ENCODE measurements at places on chromosomes 3 and 15.

- no peak overlapping the region for H3K27ac ChIP-seq
- no peaks in the 10 kb centered on the region for H3K4me1 ChIP-seq
- no peak for DNase-seq
Measured at GRCh38 chr3:125238759-125239158, 26.2 kb upstream of the SLC12A8 start.

GRCh38 chr3:152470095-152470494 is 201.4 kb downstream of the MBNL1 start:
- no peaks in the 10 kb centered on the region for H3K4me1 ChIP-seq
- H3K4me3 ChIP-seq, result no peak overlapping the region
- no peaks in the 10 kb centered on the region for H3K27me3 ChIP-seq
- no peak for DNase-seq
- no peaks in the 10 kb centered on the region for H3K36me3 ChIP-seq
- H3K27ac ChIP-seq, result no peak overlapping the region

GRCh38 chr3:177146646-177147045 is 50.6 kb downstream of the TBL1XR1 start:
- no peaks in the 10 kb centered on the region for H3K27me3 ChIP-seq
- H3K4me1 ChIP-seq, result peaks cover 37% of the 10 kb centered on the region
- no peak overlapping the region for H3K4me3 ChIP-seq
- H3K27ac ChIP-seq, result no peak overlapping the region

- H3K27me3 ChIP-seq, result no peaks in the 10 kb centered on the region
- H3K4me1 ChIP-seq, result no peaks in the 10 kb centered on the region
- no peak overlapping the region for H3K27ac ChIP-seq
- H3K4me3 ChIP-seq, result no peak overlapping the region
- no peaks in the 10 kb centered on the region for H3K36me3 ChIP-seq
Measured at GRCh38 chr15:90307661-90308060, 42.2 kb downstream of the NGRN start.

DNA sequence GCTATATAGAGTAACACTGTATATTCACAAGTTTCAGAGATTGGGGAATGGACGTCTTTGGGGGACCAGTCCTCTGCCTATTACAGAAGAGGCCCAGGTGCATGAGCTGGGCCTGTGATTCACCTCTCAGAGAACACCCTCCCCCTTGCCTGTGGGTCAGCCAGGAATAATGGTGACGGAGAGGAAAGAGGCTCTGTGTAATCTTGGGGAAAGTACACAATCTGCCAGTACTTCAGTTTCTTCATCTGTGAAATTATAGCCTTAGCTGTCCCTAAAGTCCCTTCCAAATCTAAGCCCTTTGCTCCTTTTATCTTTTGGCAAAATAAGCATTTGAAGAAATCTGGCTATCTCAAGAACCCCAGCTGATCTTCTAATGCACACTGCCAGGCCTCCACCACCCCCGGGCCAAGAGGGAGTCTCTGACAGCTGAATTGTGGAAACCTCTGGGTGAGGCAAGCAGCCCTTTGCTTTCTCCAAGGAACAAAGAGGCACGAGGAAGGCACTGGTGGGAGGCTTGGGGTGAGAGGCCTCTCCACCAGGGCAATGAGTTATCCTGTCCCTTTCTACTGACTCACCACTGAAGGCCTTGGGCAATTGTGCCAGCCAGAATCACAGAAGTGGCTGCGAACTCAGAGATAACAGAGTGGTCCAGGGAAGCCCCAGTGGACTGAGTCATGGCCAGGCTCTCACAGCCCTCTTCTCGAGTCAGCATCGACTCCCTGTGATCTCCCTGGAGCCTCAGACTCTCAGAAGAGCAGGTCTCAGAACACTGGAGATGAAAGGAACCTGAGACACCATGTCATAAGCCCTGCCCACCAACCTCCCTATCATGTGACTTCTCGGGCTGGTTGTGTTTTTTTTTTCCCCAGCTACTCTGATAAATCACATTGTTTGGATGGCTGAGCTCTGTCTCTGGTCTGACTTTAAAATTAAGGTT is 31.8 kb downstream of the CCNL1 start:
- H3K27ac ChIP-seq, result peak overlapping the region; percentile 94
- H3K36me3 ChIP-seq, result no peaks in the 10 kb centered on the region
- peaks cover 21% of the 10 kb centered on the region for H3K4me1 ChIP-seq
- no peaks in the 10 kb centered on the region for H3K27me3 ChIP-seq
- no peak for DNase-seq
- no peak overlapping the region for H3K4me3 ChIP-seq

Measured in colonic mucosa (tissue), 4 donors.